ENCODE measurements at places on chromosomes 16 and 17.
A peak's percentile ranks its signal among the peaks of the same experiment; 100 is the strongest.

DNA sequence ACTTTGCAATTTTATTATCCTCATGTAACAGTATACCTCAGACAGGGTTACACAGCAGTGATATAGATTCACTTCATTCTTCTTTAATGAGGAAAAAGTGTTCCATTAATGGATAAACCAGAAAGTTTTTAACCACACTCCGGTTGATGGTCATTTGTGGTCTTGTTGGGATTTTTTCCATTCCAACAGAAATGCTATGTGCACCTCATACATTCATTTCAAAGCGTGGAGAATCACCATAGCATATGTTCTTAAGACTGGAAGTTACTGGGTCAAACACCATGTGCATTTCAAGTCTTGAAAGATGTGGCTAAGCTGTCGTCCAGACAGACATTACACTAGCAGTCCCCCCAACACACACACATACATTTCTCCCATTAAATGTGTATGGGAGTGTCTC is 245.8 kb upstream of the CDH5 start:
- no peak for DNase-seq

DNA sequence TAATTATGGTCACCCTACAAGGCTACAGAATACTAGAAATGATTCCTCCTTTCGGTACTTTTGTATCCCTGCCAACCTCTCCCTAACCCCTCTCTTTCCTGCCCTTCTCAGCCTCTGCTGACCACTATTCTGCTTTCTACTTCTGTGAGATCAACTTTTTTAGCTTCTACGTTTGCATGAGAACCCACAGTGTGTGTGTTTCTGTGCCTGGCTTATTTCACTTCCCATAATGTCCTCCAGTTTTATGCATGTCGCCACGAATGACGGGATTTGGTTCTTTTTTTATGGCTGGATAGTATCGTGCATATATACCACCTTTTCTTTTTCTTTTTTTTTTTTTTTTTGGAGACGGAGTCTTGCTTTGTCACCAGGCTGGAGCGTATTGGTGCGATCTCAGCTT is 92.1 kb downstream of the RAP1GAP2 start:
- no peak for DNase-seq

- no peak for DNase-seq
Measured at GRCh38 chr16:75169899-75170405, 21.6 kb downstream of the ZFP1 start.

DNA sequence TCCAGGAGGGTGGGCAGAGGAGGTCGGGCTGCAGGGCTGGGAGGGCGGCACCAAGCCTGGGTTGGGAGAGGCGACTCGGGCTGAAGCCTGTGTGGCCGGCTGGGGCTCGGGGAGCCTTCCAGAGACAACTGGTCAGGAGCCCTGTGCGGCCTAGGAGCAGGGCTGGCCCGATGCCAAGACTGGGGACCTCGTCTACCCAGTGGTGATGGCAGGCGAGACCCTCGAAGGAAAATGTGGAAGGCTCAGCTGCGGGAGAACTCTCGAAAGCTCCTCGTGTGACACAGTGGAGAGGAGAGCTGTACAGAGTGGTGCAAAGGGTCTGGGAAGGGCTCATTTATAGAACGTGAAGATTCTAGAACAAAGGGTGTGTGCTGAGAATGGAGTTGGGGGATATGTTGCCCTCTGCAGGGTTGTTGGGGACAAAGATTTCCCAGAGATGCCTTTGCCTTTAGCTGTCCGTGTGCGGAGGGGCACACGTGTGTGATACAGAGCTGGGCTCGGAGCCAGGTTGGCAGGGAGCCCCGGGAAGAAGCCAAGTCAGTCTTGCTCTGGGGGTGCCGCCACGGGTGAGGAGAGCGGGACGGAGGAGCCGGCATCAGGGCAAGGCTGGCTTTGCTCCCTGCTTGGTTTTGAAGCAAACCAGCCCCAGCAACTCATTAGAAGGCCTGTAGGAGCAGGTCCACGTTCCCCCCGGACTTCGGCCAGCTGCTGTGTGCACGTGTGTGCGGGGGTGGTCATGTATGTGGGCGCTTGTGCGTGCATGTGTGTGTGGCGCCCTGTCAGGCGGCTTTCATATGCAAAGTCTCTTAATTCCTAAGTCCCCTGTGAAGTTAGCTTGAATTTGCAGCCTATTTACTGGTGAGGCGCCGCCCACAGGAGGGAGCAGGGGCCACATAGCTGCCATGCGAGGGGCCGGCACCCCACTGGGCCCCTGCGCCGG is 132.4 kb upstream of the CHMP6 start:
- DNase-seq: no peak

GRCh38 chr17:40734018-40734417 is 21.1 kb downstream of the KRT25 start:
- DNase-seq: no peak

GRCh38 chr17:43718544-43718943 is 40.0 kb downstream of the SOST start:
- DNase-seq: no peak

DNA sequence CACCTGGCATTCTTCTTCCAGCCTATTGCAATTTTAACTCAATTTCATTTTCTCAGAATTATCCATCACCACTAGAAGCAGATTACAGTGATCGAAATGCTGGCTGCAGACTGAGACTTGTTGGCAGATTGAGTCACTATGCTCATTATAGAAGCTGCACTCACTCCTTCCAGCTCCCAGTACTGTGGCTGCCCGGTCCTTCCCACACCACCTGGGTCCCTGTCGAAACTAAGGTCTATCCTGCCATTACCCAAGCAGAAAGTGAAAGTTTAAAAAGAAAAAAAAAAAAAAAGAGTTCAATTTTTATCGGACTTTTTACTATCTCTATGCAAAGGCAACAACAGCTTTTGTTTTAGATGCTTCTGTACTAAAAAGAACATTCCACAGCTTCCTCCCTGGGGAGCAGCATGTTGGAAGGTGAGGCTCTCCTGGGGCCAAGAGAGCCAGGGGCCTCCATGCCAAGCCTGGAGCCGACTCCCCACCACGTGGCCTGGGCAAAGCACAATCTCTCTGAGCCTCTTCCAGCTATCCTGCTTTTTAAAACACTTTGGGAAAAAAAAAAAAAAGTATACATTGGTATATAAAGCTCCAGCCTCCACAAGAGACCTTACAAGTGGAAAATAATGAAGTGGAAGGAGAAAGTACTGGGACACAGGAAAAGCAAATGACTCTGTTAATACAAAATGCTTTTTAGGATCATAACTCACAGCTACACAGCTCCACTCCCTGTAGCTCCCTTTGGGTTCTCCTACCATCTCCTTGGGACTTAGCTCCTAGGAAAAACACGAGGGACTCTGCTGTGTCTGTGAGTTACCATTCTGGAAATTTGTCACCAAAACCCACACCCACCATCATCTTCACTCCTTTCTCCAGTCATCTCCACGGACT is 77.8 kb downstream of the USP31 start:
- DNase-seq: no peak

- no peak for DNase-seq
Measured at GRCh38 chr16:89135971-89136765, 35.4 kb upstream of the CDH15 start.

DNA sequence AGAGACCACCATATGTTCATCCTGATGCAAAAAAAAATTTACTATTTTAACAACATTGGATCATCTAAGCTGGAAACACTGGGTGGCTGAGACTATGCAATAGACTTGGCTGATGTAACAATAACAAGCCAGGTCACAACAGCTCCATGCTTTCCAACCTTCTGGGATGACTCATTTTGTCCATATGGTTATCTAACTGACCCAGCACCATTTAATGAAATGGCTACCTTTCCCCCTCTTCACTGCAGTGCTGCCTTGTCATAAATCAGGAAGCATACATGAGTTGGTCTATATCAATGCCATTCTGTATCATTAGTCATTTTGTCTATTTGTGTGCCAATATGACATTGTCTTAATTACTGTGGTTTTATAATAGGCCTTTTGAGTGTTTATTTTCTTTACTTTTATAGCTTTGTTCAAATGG is 217.6 kb upstream of the KCNJ16 start:
- DNase-seq: no peak

- DNase-seq: no peak
Measured at GRCh38 chr17:82810644-82811430, 29.0 kb downstream of the ZNF750 start.

DNA sequence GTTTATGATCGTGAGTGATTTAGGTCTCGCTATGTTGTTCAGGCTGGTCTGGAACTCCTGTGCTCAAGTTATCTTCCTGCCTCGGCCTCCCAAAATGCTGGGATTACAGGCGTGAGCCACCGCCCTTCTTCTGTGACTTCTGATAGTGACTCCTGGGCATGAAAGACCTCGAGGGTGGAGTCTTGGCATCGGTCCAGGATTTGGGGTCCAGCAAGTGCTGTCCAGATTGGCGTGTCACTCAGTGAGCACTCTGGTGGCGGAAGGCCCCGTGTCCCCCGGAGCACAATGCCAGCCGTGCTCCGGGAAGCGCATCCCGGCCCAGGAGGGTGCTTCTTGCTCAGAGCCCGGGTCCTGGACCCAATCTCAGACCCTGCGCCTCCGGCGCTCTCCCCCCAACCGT is 6.8 kb downstream of the OR1F1 start:
- no peak for DNase-seq

- DNase-seq: peak; percentile 43
Measured at GRCh38 chr17:2571523-2572303, 21.7 kb upstream of the PAFAH1B1 start.

Measured in inflammatory macrophage treated with lipopolysaccharide for 4 hours (primary cell).